ENCODE measurements at places on chromosomes 1 and 21.

GRCh38 chr1:48848035-48848434 is 71.3 kb upstream of the BEND5 start:
- no peak for DNase-seq

DNA sequence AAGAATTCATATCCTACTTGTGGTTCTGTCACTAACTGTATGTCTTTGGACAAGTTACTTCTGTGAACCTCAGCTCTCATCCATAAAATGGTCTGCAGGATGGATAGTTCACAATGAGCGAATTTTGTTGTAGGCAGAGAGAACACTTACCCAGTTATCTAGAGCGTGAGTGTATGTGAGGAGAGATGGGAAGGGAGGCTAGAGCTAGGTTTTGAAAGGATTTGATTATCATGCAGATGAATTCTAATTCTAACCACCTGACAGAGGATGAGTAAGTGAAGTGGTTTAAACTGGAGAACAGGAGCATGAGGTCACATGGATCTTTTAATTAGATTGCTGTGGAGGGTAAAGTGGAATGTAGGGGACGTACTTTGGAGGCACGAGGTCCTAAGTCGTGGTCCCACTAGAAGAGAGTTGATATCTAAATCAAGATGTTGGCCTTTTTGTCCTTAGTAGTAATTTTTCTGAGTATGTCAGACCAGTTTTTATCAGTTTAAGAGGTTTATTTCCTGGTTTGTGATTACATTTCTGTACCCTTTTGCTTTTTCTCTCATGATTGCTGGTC is 5.0 kb downstream of the SUCO start:
- DNase-seq: no peak

GRCh38 chr1:175035865-175036264 is 12.6 kb upstream of the MRPS14 start:
- no peak for DNase-seq

GRCh38 chr1:7921796-7922195 is 18.8 kb downstream of the TNFRSF9 start:
- no peak for DNase-seq

DNA sequence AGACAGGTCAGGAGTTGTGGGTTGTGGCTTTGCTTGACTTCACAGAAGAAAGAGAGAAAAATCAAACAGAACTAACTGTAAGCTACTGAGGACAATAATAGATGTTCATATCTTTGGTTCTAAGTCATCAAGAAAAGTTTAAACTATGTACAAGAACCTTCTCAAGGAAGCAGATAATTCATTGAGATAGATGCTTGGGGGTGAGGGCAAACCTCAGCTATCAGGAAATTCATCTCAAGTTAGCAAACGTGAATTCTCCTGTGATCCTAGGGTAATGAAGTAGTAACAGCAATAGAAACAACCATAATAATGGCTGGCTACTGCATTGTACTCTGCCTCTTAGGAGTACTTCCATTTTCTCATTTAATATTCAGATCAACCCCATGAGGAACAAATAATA is 506.2 kb downstream of the PLPP3 start:
- no peak for DNase-seq

DNA sequence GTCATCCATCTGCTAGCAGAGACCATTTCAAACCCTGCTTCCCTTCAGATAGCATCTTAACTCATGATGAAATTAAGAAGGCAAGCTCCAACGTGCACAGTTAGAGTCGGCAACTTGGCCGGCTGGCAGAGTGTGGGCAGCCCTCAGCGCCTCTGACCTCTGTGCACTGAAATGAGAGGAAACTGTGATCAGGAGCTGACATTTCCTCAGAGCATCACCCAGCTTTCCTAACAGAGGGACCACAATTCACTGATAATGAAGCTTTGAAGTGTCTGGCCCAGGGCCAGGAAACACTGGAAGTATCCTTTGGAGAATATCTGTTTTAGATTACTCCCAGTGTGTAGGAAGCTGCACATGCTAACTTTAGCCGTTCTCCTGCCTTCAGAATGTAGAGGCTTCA is 145.0 kb upstream of the ZC3H11B start:
- DNase-seq: no peak

GRCh38 chr1:204192589-204193352 is 3.5 kb downstream of the KISS1 start:
- no peak for DNase-seq

DNA sequence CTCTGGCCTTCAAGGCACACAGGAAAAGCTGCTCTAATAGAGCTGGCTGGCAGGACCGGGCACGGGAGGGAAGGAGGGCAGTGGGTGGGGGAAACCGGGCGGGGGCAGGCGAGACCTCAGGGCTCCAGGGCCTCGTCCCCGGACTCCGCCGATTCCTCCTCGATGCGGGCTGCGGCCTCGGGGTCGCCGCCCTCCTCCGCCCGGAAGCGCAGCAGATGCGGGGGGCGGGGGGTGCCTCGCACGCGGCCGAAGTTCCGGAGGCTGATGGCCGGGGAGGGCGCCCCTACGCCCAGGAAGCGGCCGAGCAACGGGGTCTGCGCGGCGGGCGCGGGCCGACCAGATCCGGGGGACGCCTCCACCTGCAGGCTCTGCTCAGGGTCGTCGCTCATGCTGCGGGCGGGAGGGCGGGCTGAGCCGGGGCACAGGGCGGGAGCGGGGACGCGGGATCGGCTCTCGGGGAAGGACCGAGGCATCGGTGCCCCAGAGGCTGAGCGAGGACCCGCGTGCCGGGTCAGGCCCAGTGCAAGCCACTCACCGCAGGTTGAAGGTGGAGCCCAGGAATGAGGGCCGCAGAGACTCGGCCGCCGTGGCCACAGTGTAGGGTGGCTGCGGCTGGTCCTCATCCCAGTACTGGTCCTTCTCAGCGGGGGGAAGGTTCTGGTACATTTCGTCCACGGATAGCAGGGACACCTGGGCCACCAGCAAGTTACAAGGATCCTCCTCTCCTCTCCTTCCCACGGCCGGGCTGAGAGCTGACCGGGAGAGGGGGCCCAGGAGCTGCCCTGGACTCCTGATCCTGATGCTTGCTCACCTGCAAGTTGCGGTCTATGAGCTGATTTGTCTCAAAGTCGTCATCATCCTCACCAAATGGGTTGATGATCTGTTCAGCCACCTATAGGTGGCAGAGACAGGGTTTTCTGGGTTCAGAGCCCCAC is 3.6 kb downstream of the BEST4 start:
- DNase-seq: peak; percentile 36

GRCh38 chr1:41383094-41383852 is 22.0 kb downstream of the FOXO6 start:
- DNase-seq: no peak

GRCh38 chr1:202710070-202711045 is at the start of gene SYT2:
Gene SYT2 (minus strand): TSS chr1:202710454. CDS start chr1:202605772, 104,682 bp downstream.
- DNase-seq: peak; percentile 87

DNA sequence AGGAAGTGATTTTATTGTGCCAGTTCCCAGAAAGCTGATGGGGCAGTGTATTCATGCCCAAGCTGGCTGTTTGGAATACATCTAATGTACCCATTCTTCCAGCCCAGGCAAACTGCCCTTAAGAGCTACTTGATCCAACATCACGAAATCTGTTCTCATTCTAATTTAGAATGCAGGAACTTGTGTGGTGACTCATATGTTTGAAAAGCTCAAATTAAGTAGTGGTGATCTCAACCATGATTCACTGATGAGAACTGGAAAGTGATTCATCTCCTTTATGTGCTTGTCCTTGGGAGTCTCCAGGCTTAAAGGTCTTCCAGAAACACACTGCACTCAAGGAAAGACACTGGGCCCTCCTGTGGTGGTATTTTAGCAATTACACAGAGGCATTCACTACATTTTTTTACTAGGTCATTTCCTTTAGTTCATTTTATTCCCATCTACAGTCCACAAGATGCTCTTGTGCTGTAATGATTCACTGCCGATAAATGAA is 65.4 kb downstream of the RPE65 start:
- no peak for DNase-seq

GRCh38 chr1:42924851-42925760 is 33.6 kb downstream of the SLC2A1 start:
- DNase-seq: peak; percentile 43

DNA sequence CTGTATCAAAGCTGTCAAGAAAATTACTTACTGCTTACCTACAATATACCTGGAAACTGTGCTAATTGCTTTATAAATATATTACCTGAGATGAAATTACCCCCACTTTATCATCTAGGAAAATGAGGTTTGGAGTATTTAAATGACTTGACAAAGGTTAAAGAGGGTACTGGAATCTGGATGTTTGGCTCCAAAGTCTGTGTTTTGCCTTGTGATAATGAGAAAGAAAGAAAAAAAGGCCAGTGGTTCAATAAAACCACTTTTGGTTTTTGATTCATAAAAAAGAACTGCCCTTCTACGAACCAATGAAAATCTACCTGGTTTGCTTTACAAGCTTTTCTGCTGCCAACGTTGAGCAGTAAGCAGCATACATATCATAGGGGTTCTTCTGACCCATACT is 61.3 kb upstream of the MUTYH start:
- DNase-seq: no peak

DNA sequence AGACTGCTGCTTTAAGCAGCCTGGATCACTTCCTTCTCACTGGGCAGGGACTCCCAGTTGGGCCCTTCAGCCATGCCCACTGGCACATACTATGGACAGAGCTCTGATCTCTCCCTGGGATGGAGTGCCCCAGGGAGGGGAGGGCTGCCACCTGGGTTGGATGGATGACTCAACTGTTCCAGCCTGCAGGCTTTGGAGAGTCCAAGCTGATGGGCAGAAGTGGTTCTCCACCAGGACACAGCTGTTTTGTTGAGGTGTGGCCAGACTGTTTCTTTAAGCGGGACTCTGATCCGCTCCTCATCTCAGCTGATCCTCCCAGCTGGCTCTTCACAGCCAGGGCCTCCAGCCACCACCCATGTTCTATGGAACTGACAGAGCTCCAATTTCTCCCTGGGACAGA is 166.9 kb downstream of the MAGI3 start:
- no peak for DNase-seq

DNA sequence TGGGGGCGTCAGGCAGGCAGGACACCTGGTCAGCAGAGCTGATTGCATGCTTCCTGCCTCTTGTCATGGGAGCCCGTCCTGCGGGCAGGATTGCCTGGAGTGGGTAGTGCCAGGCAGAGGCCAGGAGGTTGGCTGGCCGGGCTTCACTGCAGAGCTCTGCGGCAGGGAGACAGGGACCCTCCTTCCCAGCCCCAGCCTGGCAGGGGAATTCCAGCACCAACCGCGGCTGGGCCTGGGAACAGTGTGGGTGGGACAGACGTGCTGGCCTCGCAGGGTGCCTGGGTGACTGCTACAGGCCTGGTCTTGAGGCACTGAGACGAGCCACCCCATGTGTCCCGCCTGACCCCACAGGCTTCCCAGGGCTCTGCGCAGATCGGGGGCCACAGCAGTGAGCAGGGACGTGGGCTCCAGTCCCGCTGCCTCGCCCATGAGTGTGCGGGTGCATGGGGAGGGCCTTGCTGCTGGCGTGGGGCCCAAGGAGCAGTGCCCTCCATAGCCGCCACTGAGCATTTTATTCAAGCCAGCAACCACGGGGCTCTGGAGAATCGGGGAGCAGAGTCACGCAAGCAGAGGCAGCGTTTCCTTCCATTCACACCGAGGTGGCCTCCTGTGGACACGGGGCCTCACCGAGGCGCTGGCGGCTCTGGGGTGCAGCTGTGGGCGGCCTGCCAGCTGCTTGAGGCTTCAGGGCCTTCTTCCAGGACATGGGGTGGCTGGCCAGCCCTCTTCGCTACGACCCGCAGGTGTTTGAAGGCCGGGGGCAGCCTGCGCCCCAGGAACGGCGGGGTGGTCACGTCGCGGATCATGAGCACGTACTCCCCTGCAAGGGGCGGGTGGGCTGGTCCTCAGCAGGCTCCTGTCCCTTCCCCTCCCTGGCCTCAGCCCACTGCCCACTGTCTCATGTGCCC is 70.3 kb downstream of the MORN1 start:
- no peak for DNase-seq

DNA sequence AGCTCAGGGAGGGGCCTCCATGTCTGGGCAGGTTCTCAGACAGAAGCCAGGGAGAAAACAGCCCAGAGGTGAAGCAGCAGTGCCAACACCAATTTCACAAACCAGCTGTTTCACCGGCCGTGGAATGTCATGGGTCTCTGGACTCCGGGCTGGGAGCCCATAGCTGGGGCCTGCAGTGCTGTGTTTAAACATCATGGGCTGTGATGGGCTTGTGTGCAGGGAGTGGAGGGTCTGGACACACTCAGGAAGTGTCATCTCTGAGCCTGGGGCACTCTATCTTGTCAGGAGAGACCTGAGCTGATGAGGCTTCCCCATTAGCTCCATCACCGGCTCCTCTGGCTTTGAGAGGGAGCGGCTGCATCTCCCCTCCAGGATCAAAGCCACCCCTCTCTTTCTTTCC is 173.6 kb upstream of the IGSF21 start:
- no peak for DNase-seq

All from D341Med (cell line).